ENCODE measurements at places on chromosomes 11 and 22.

GRCh38 chr11:567629-568292, 7.0 kb downstream of the RASSF7 start:
- no peak for DNase-seq

- no peak for DNase-seq
Measured at GRCh38 chr22:47552541-47553205, 790.2 kb downstream of the TBC1D22A start.

- no peak for DNase-seq
Measured at GRCh38 chr22:29753808-29754657, 12.8 kb downstream of the ZMAT5 start.

- DNase-seq, result peak; percentile 78
Measured at GRCh38 chr11:36702330-36703054, 104.5 kb upstream of the RAG2 start.

DNA sequence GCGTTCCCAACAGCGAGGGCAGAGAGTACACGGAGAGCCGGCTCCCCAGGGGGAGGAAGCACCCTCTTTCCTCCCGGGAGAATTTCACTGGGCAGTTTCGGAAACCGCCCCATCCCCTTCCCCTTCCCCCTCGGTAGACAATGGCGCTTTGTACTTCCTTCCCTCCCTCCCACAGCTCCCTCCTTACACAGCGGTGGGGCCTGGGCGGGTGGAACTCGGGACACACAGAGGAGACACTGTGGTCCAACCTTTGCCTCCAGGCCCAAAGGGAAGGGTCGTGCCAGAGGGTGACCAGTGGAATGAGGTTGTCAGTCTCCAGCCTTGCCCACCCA, 4.3 kb downstream of the SMTN start:
- no peak for DNase-seq

GRCh38 chr22:44147821-44148574, 32.7 kb upstream of the PARVG start:
- peak; percentile 54 for DNase-seq

All from cardiac muscle cell (in vitro differentiated cells and primary cell).